ENCODE measurements at places on chromosomes 2 and 18. TPM values are rescaled to one million over a fixed set of nuclear protein-coding genes. Genes with fewer than 3 reads are reported as not detected.

Gene ARHGEF4
- polyA plus RNA-seq, result 1.1 TPM

Gene CFAP210
- 0.05 TPM for polyA plus RNA-seq

Gene HRH4
- 0.03 TPM for polyA plus RNA-seq

Gene FLACC1
- 2.5 TPM for polyA plus RNA-seq

Gene REG3A
- 67.5 TPM for polyA plus RNA-seq

Gene ACKR3
- polyA plus RNA-seq, result 37.5 TPM

Gene ABCG8
- polyA plus RNA-seq, result not detected

Gene PROM2
- not detected for polyA plus RNA-seq

Gene NOSTRIN
- 0.10 TPM for polyA plus RNA-seq

Gene WNT10A
- not detected for polyA plus RNA-seq

Gene B4GALT6
- polyA plus RNA-seq, result 0.87 TPM

Gene UGT1A10
- polyA plus RNA-seq, result not detected

Gene DPP10
- polyA plus RNA-seq, result not detected

Gene POTEF
- polyA plus RNA-seq, result not detected

Gene C2orf92
- 4.1 TPM for polyA plus RNA-seq

Gene CWC22
- polyA plus RNA-seq, result 12.8 TPM

Gene STPG4
- polyA plus RNA-seq, result not detected

Gene HOXD11
- not detected for polyA plus RNA-seq

Gene NXPH2
- not detected for polyA plus RNA-seq

Gene PPP1R1C
- polyA plus RNA-seq, result 1.4 TPM

Gene CACNB4
- 1.2 TPM for polyA plus RNA-seq

Gene ERCC3
- polyA plus RNA-seq, result 13.4 TPM

Gene CDC42EP3
- 26.5 TPM for polyA plus RNA-seq

Gene CGREF1
- polyA plus RNA-seq, result 6.9 TPM

Gene FN1
- polyA plus RNA-seq, result 12,965 TPM

Gene CDH7
- not detected for polyA plus RNA-seq

Gene POMC
- 0.38 TPM for polyA plus RNA-seq

Gene C1D
- 32.8 TPM for polyA plus RNA-seq

Gene IL37
- not detected for polyA plus RNA-seq

Gene PDE11A
- 0.03 TPM for polyA plus RNA-seq

Gene COPS7B
- 12.1 TPM for polyA plus RNA-seq

Gene ANKRD53
- 5.0 TPM for polyA plus RNA-seq

Gene RPRD1A
- polyA plus RNA-seq, result 29.8 TPM

Gene SERPINB3
- polyA plus RNA-seq, result 0.51 TPM

Gene SLC4A5
- polyA plus RNA-seq, result 1.6 TPM

Gene LOXL3
- polyA plus RNA-seq, result 16.9 TPM

Gene KCNJ13
- polyA plus RNA-seq, result not detected

Gene CAVIN2
- polyA plus RNA-seq, result 5.9 TPM

Gene SLC9A4
- polyA plus RNA-seq, result not detected

Gene MEP1B
- polyA plus RNA-seq, result not detected

Gene LIMS2
- polyA plus RNA-seq, result 188 TPM

Gene LRRC30
- polyA plus RNA-seq, result not detected

Gene FAM228A
- polyA plus RNA-seq, result 1.0 TPM

Data from aorta (tissue), 5 donors.